ENCODE measurements at places on chromosomes 5 and 9. TPM values are rescaled to one million over a fixed set of nuclear protein-coding genes. Genes with fewer than 3 reads are reported as not detected.
A peak's percentile ranks its signal among the peaks of the same experiment; 100 is the strongest.

Gene EPB41L4B
- 0.15 TPM for total RNA-seq

Gene GFI1B
- total RNA-seq: not detected

DNA sequence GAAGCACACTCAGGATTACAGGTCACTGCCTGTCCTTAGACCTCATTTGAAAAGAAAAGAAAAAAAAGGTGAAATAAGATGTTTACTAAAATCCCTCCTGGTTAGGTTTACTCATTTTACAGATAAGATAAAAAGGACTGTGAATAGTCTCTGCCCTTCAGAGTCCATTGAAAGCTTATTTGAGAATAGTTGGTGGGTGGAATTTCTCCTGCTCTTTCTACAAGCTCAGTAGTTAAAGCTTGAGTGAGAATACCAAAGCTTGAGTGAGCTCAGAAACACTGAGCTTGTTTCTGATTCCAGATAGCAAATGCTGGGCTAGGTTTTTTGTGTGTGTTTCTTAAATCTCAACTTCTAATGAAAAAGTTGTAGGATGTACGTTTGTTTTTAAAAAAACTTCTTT lies 106.7 kb downstream of the SLF1 start:
- no peak overlapping the region for H3K27ac ChIP-seq
- no peaks in the 10 kb centered on the region for H3K4me1 ChIP-seq
- DNase-seq: no peak
- no peaks in the 10 kb centered on the region for H3K27me3 ChIP-seq
- no peaks in the 10 kb centered on the region for H3K36me3 ChIP-seq

- no peak overlapping the region for H3K27ac ChIP-seq
- H3K4me1 ChIP-seq: peaks cover 35% of the 10 kb centered on the region
- DNase-seq: no peak
- no peaks in the 10 kb centered on the region for H3K27me3 ChIP-seq
- no peak overlapping the region for H3K4me3 ChIP-seq
Measured at GRCh38 chr9:69583645-69584234, 88.4 kb downstream of the APBA1 start.

Gene SOX30
- not detected for total RNA-seq

DNA sequence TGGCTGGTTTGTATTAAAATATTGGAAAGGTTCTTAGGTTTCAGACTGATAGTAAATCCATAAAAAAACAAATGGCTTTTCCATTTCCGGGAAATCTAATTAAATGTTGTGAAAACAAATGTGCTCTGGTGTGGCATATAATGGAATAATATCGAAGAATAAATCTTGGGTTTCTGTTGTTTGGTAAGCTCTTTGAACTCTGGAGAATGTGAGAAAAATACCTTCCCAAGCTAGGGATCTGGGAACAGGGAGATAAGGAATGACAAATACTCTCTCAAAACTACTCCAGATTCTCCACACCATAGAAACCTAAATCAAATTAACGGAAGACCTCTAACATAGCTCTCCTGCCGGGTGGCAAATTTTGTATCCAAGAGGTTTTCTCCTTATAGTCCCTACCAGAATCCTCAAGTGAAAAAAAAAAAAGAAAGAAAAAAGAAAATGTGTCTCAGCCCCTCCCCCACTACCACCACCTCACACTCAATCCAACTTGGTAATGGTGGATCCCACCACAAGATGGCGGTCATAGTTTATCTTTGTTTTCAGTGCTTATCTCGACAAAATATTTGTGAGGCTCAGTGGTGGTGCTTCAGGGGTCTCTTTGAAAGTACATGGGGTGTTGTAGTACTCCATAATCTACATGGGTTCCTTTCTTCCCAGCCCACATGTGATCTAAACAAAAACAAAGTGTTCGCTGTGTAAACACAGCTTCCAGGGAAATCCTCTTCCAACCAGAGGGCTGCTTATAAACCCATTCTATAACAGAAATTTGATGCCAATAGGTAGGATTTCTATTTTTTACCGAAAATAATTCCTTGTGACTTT lies 54.5 kb upstream of the FST start:
- H3K27ac ChIP-seq: no peak overlapping the region
- no peaks in the 10 kb centered on the region for H3K36me3 ChIP-seq
- no peaks in the 10 kb centered on the region for H3K4me1 ChIP-seq
- DNase-seq: no peak

DNA sequence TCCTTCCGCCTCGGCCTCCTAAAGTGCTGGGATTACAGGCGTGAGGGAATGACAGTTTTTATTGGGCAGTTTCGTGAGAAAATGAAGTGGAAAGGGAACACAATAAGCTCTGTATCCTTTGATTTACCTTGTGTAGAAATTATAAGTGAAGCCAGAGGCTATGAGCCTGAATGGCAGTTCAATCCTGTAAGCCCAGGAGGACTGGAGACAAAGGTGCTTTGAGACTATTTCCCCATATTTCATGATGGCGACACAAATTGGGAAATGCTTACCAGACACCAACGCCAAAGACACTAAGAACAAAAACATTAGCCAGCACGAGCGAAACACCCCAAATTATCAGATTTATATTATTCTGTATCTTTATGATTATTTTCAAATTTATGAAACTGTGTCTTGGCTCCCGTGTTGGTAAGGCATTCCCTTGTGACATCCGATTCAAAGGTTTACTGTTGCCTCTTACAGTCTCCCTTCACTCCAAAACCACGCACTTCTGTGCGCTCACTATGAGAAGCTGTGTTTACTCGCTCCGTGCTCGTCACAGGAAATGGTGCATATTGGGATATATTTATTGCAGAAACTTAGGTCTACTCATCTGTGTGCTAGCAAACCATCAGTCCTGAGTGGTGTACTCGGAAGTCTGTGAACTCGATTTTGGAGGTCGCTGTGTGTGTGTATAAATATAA lies 73.9 kb downstream of the SH3PXD2B start:
- no peak overlapping the region for H3K4me3 ChIP-seq
- H3K4me1 ChIP-seq: peaks cover 3% of the 10 kb centered on the region
- DNase-seq: no peak

Gene MEIKIN
- not detected for total RNA-seq

Gene CTSV
- 1.3 TPM for total RNA-seq

GRCh38 chr9:3660936-3661335 lies 135.1 kb upstream of the RFX3 start:
- peaks cover 2% of the 10 kb centered on the region for H3K27me3 ChIP-seq
- H3K36me3 ChIP-seq: no peaks in the 10 kb centered on the region
- H3K4me3 ChIP-seq: no peak overlapping the region
- no peak for DNase-seq
- no peak overlapping the region for H3K27ac ChIP-seq

DNA sequence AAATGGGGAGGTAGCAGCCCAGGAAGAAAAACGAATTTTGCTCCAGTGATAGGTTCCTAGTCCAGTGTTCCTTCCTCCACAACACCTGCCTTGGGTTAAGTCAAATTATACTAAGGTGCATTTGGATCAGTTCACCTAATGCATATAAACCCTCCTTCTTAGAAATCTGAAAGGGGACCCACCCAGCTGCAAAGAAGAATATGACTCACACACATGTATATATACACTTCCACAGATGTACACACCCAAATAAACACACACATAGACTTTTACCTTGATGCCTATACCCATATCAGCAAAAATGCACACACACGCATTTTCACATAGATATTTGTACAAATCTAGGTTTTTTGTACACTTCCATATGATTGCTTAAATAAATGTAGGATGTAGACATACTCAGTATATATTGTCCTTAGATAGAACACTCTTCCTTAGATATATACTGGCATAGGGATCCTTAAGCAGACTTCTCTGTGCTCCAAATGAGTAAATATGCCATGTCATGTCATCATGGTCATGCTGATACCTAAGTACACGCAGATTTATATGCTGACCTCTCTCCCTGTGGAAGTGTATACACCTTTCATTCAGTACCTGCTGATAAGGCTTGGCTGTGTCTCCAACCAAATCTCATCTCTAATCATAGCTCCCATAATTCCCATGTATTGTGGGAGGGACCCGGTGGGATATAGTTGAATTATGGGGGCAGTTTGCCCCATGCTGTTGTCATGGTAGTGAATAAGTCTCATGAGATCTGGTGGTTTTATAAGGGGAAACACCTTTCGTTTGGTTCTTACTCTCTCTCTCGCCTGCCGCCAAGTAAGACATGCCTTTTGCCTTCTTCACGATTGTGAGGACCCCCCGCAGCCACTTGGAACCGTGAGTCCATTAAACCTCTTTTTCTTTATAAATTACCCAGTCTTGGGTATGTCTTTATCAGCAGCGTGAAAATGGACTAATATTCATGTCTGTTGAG lies 10.2 kb downstream of the ADRB2 start:
- no peak overlapping the region for H3K4me3 ChIP-seq
- DNase-seq: no peak
- no peaks in the 10 kb centered on the region for H3K4me1 ChIP-seq
- H3K27me3 ChIP-seq: no peaks in the 10 kb centered on the region
- no peaks in the 10 kb centered on the region for H3K36me3 ChIP-seq
- no peak overlapping the region for H3K27ac ChIP-seq

DNA sequence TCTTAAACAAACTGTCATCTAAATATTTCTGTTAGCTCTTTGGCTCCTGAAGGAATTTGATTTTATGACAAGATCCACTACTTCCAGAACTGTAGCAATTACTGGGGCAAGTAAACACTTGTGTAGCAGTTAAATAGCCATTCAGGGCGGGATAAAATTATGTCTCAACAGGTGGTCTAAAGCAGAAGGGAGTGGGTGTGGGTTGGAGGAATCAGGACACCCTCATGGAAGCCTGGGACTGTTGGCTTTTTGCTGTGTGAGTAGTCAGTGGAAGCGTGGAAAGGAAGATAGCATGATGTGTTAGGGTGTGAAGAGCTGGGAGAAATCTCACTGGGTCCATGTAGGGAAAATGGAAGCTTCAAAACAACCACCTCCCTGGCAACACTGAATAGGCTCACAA lies 127.1 kb downstream of the FBXL7 start:
- no peak overlapping the region for H3K27ac ChIP-seq
- no peak overlapping the region for H3K4me3 ChIP-seq
- DNase-seq: no peak
- peaks cover 8% of the 10 kb centered on the region for H3K4me1 ChIP-seq

DNA sequence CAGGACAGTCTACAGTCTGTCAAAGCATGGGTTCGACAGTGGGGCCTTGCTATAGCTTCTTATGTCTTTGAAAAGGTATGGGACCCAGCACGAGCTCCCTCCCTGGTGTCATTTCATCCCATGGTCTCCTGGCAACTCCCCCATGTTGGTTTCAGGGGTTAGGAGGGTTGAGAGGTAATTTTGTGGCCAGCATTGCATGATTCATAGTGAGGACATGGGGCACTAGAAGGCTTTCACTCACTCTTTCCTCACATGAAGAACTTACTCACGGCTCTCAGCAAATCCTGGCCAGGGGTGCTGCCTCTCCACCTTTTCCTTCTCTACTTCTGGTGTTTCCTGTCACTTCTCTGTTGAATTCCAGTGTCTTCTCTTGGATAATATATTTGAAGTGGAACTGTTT lies 134.7 kb upstream of the TNPO1 start:
- H3K27ac ChIP-seq: no peak overlapping the region
- no peak overlapping the region for H3K4me3 ChIP-seq
- no peaks in the 10 kb centered on the region for H3K36me3 ChIP-seq

Gene IER5L
- total RNA-seq: 12.3 TPM

Gene DOK3
- total RNA-seq: 5.3 TPM

DNA sequence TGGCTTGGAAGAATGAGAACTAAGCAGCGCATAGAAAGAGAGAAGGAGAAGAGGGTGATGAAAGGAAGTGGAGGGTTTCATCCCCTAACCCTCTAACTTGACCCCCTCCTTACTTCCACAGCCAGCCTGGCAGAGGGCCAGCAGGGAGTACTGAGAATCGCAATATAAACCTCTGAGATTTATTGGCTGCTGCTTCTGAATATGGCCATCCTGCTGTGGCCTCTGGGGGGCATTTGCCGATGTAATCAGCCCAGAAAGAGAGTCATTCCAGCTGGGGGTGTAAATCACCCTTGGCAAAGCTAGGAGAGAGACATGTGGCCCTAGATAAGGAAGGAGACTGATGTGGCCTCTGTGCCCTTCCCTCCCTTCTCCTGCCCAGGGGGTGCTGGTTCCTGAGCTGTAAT lies 960 bp upstream of the GFRA3 start:
- no peaks in the 10 kb centered on the region for H3K4me1 ChIP-seq
- H3K27ac ChIP-seq: no peak overlapping the region
- no peaks in the 10 kb centered on the region for H3K36me3 ChIP-seq
- DNase-seq: no peak

DNA sequence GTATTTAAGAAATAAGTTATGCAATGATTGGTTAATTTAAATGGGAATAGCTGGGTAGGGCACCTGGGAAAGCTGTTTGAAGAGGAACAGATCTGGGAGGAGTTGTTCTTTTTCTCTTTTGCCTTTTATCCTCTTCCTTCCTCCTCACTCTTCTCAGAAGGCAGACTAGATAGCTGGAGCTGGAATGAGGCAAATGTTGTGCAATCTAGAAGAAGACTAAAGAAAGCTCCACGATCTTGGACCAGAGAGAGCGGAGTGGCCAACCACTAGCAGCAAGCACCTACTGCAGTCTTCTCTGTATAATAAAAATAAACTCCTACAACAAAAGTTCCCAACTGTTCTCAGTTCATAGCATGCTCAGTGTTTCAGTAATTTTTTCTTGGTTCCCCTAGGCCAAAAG lies 19.3 kb downstream of the GLIS3 start:
- peaks cover 6% of the 10 kb centered on the region for H3K4me1 ChIP-seq
- H3K4me3 ChIP-seq: no peak overlapping the region

Gene EIF4EBP3
- 7.6 TPM for total RNA-seq

- peak; percentile 14 for DNase-seq
- no peaks in the 10 kb centered on the region for H3K36me3 ChIP-seq
- H3K27ac ChIP-seq: no peak overlapping the region
- peaks cover 8% of the 10 kb centered on the region for H3K4me1 ChIP-seq
Measured at GRCh38 chr5:54761213-54761701, 224.1 kb downstream of the ESM1 start.

DNA sequence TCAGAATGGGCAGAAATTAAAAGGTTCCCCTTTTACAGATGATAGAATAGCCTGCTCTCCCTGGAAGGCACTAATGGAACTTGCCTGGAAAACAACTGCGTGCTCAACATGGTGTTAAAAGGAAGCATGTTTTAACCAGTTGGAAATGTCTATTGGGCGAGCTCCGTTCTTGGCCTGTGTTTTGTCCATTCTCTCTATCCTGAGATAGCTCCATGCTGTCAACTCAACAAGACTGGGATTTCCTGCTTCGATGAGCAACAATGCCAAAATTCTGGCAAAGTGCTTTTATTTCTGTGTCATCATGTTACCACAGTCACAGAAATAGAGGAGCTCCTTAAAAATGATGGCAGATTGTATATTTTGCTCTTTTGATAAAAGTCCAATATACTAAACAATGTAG lies 198.3 kb downstream of the PLK2 start:
- no peaks in the 10 kb centered on the region for H3K36me3 ChIP-seq
- DNase-seq: no peak
- H3K4me3 ChIP-seq: no peak overlapping the region
- no peaks in the 10 kb centered on the region for H3K27me3 ChIP-seq
- no peak overlapping the region for H3K27ac ChIP-seq
- H3K4me1 ChIP-seq: peaks cover 28% of the 10 kb centered on the region

GRCh38 chr5:10036136-10036815 lies 213.4 kb downstream of the ATPSCKMT start:
- DNase-seq: no peak
- no peak overlapping the region for H3K27ac ChIP-seq

Gene SPINK7
- total RNA-seq: not detected

GRCh38 chr9:114364134-114365041 lies 23.4 kb downstream of the AKNA start:
- no peak for DNase-seq
- H3K4me3 ChIP-seq: no peak overlapping the region
- no peak overlapping the region for H3K27ac ChIP-seq
- H3K27me3 ChIP-seq: no peaks in the 10 kb centered on the region

Gene NR2F1
- total RNA-seq: 23.9 TPM

Gene SEMA5A
- total RNA-seq: 0.04 TPM

Gene CARD6
- total RNA-seq: 21.1 TPM
